ENCODE measurements at places on chromosomes 12 and 14. TPM values are rescaled to one million over a fixed set of nuclear protein-coding genes. Genes with fewer than 3 reads are reported as not detected.
A peak's percentile ranks its signal among the peaks of the same experiment; 100 is the strongest.

CLECL1 gene
- total RNA-seq: 1.7 TPM

LTB4R2 gene
- total RNA-seq: 5.9 TPM

WASHC4 gene
- total RNA-seq: 68.9 TPM

SIX4 gene
- total RNA-seq: 2.9 TPM

TOMM20L gene
- not detected for total RNA-seq

MOK gene
- 15.8 TPM for total RNA-seq

SART3 gene
- total RNA-seq: 42.8 TPM

GDF3 gene
- total RNA-seq: 0.30 TPM

GPR137C gene
- total RNA-seq: 0.97 TPM

RILPL1 gene
- 14.4 TPM for total RNA-seq

AMDHD1 gene
- 1.8 TPM for total RNA-seq

DNA sequence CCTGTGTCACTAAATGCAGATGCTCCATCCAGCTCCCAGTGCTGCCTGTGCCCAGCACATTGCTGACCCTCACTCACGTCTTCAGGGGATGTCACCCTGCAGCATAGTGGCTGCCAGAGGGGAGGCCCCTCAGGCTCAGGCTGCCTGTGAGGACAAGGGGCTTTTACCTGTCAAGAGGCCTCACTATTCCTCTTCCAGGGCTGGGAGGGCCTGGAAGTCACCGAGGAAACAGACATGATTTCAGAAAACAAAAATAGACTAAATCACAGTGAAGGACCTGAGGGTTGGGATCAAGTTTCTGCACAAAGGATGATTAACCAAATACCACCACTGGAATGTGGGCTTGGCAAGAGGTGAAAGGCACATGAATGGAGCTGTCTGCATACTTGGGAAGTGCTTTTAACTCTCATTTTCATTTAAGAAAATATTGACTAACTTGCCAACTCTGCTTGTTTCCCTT, 1202.3 kb downstream of the BCL11B start:
- peaks cover 6% of the 10 kb centered on the region for H3K4me1 ChIP-seq
- no peaks in the 10 kb centered on the region for H3K27me3 ChIP-seq
- no peaks in the 10 kb centered on the region for H3K36me3 ChIP-seq
- H3K27ac ChIP-seq: peak overlapping the region; percentile 63
- no peak for DNase-seq
- no peak overlapping the region for H3K4me3 ChIP-seq

- no peak for DNase-seq
- H3K4me1 ChIP-seq: no peaks in the 10 kb centered on the region
- H3K36me3 ChIP-seq: no peaks in the 10 kb centered on the region
- H3K27me3 ChIP-seq: no peaks in the 10 kb centered on the region
- H3K27ac ChIP-seq: no peak overlapping the region
Measured at GRCh38 chr12:54917001-54917488, 62.7 kb downstream of the MUCL1 start.

- no peaks in the 10 kb centered on the region for H3K36me3 ChIP-seq
- peaks cover 92% of the 10 kb centered on the region for H3K4me1 ChIP-seq
- H3K27ac ChIP-seq: peak overlapping the region; percentile 10
- no peak for DNase-seq
- H3K27me3 ChIP-seq: no peaks in the 10 kb centered on the region
Measured at GRCh38 chr14:91372671-91373495, 44.7 kb downstream of the CCDC88C start.

- H3K4me1 ChIP-seq: no peaks in the 10 kb centered on the region
- no peaks in the 10 kb centered on the region for H3K27me3 ChIP-seq
- H3K36me3 ChIP-seq: no peaks in the 10 kb centered on the region
- no peak overlapping the region for H3K4me3 ChIP-seq
- H3K27ac ChIP-seq: no peak overlapping the region
- no peak for DNase-seq
Measured at GRCh38 chr14:100975671-100976070, 72.1 kb upstream of the RTL1 start.

DNA sequence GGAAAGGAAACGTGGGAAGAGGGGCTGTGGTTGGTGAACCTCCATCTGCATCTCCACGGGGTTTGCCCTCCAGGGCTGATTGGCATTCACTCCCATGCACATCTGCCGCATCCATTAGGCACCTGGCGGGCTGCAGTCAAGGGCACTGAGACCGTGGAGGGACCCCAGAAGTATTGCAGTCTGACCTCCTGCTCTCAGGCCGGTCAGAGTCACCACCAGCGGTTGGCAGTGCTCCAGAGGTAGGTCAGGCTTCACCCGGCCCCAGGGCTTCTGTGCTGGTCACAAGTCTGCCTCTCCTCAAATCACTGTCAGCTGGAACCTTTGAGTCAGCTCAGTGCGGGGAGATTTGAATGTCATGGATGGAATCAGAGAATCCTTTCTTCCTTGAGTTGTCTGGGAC, 132.3 kb downstream of the PAPOLA start:
- no peaks in the 10 kb centered on the region for H3K27me3 ChIP-seq
- H3K4me3 ChIP-seq: no peak overlapping the region
- no peaks in the 10 kb centered on the region for H3K36me3 ChIP-seq
- no peaks in the 10 kb centered on the region for H3K4me1 ChIP-seq

GRCh38 chr12:74449872-74450271, 87.8 kb upstream of the ATXN7L3B start:
- no peak overlapping the region for H3K27ac ChIP-seq
- H3K27me3 ChIP-seq: no peaks in the 10 kb centered on the region
- no peak overlapping the region for H3K4me3 ChIP-seq

GRCh38 chr14:31026077-31026449, at the start of gene STRN3:
Gene STRN3, minus strand, starts transcription at chr14:31026379. Its CDS starts 194 bp downstream, at chr14:31026185.
- H3K36me3 ChIP-seq: no peaks in the 10 kb centered on the region
- no peaks in the 10 kb centered on the region for H3K27me3 ChIP-seq
- H3K4me1 ChIP-seq: peaks cover 29% of the 10 kb centered on the region
- H3K27ac ChIP-seq: peak within 1 kb of the TSS; percentile 98

DNA sequence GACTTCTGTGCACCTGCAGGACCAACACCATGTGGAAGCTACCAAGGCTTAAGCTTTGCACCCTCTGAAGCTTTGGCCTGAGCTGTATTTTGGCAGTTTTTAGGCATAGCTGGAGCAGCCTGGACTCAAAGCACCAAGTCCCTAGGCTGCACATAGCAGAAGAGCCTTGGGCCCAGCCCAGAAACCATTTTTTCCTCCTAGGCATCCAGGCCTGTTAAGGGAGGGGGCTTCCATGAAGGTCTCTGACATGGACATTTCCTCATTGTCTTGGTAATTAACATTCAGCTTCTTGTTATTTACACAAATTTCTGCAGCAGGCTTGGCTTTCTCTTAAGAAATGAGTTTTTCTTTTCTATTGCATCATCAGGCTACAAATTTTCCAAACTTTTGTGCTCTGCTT, 475.8 kb upstream of the FLRT2 start:
- H3K4me3 ChIP-seq: no peak overlapping the region
- H3K27me3 ChIP-seq: no peaks in the 10 kb centered on the region
- H3K4me1 ChIP-seq: no peaks in the 10 kb centered on the region
- H3K27ac ChIP-seq: no peak overlapping the region
- H3K36me3 ChIP-seq: no peaks in the 10 kb centered on the region

- H3K4me1 ChIP-seq: no peaks in the 10 kb centered on the region
- H3K36me3 ChIP-seq: no peaks in the 10 kb centered on the region
- no peak overlapping the region for H3K4me3 ChIP-seq
- DNase-seq: no peak
- peaks cover 11% of the 10 kb centered on the region for H3K27me3 ChIP-seq
- H3K27ac ChIP-seq: no peak overlapping the region
Measured at GRCh38 chr12:52768479-52769200, 8.5 kb downstream of the KRT76 start.

DNA sequence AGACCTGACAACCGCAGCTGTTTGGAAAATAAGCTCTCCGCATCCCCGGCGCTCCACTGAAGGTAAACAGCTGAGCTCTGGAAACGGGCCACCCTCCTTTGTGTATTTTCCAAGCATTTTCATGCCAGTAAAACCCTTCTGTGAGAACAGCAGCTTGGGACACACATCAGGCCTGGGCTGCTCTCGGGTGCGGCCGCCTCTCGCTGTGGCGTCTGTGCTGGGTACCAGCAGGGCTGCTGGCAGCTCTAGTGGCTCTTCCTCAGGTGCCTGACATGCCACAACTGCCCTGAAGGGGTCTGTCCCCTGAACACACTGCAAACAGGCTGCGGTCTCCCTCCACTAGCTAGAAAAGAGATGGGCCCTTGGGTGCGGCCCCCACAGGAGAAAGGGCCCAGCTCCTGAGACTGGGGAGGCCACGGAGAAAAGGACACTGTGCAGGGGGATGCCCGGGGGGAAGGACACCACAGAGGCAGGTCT, 96.3 kb downstream of the ITPK1 start:
- no peaks in the 10 kb centered on the region for H3K27me3 ChIP-seq
- H3K27ac ChIP-seq: no peak overlapping the region
- no peak overlapping the region for H3K4me3 ChIP-seq
- no peaks in the 10 kb centered on the region for H3K4me1 ChIP-seq
- peaks cover 15% of the 10 kb centered on the region for H3K36me3 ChIP-seq

DNA sequence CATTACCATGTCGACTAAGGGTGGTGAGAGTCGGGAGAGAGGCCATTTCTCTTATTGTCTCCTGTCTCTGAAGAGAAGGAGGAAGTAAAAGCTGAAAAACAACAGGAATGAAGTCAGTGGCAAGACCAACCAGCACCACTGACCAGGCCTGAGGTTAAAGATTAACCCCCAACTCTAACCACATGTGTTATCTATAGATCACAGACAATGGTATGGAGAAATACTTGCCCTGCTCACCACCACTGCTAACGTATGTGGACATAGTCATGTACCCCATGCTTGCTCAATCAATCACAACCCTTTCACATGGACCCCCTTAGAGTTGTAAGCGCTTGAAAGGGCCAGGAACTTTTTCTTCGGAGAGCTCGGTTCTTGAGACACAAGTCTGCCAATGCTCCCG, 690.9 kb upstream of the LMO3 start:
- H3K27me3 ChIP-seq: no peaks in the 10 kb centered on the region
- H3K36me3 ChIP-seq: no peaks in the 10 kb centered on the region
- H3K4me3 ChIP-seq: no peak overlapping the region
- no peak for DNase-seq
- H3K27ac ChIP-seq: no peak overlapping the region

DNA sequence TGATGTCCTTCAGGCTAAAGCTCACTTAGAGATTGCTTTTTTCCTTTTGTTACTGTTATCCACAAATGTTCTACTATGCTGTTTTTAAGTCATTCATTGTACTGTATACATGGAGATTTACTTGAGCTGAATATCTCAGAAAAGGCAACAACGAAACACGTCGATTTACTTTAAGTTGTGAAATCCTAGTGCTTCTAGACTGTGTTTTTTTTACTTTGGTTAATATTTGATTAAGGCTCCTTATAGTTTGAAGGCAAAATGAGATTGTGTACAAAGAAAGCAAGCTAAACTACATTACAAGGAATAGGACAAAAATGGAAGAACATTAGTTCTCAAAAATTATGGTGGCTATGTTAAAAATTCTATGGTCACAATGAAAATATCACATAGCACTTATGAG, 114.5 kb downstream of the SLC35F4 start:
- H3K27ac ChIP-seq: no peak overlapping the region
- no peak overlapping the region for H3K4me3 ChIP-seq
- H3K4me1 ChIP-seq: no peaks in the 10 kb centered on the region
- H3K27me3 ChIP-seq: no peaks in the 10 kb centered on the region
- no peaks in the 10 kb centered on the region for H3K36me3 ChIP-seq

DNA sequence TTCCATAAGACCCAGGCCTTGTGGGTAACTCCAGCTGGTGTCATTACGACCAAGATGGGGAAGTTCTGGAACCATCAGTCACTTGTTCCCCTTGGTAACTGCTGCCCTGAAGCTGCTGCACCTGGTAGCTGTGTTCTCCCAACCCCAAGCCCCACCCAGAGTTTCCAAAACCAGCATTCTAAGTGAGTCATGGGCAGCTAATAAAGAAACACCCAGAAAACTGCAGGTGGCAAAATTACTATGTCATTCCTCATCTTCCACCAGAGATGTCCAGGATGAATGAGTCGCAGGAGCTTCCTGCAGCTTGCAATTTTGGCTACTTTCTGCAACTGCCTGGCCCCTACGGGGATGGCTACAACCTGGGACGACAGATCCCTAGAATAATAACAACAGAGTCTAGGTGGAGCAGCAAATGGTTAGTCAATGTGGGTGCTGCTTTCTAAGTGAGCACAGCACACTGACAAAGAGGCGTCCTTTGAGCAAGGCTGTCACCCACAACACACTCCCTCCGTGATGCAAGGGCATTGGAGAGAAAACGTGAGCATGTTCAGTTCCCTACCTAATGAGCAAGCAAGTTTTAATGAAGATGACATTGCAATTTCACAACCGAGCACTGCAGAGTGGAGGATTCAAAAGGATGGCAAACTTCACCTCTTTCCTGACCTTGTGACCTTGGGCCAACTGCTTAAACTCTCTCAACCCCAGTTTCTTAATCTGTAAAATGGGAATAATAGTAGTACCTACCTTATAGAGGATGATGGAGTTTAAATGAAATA, 301.4 kb upstream of the NOS1 start:
- H3K27me3 ChIP-seq: no peaks in the 10 kb centered on the region
- no peak overlapping the region for H3K4me3 ChIP-seq
- no peaks in the 10 kb centered on the region for H3K4me1 ChIP-seq
- H3K27ac ChIP-seq: no peak overlapping the region
- H3K36me3 ChIP-seq: no peaks in the 10 kb centered on the region

All from lower lobe of right lung (tissue), 2 donors.